ENCODE measurements at places on chromosomes 2 and 18.

GRCh38 chr2:231204581-231204980 is 6.2 kb downstream of the ARMC9 start:
- DNase-seq = no peak

DNA sequence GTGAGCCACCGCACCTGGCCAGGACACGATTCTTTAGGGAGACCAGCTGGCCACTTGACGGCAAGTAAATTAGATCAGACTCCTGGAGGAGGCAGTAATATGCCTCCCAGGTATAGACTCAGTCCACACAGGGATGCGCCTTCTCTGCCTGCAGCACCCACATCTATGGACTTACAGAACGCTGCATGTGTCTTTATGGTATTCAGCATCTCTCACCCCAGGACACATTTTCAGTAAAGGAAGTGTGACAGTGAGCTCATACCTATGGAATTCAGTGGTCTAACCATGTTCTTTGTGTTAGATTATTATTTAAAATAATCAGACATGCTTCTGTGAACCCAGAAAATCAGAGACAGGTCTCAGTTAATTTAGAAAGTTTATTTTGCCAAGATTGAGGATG is 5.9 kb upstream of the NARS1 start:
- no peak for DNase-seq

DNA sequence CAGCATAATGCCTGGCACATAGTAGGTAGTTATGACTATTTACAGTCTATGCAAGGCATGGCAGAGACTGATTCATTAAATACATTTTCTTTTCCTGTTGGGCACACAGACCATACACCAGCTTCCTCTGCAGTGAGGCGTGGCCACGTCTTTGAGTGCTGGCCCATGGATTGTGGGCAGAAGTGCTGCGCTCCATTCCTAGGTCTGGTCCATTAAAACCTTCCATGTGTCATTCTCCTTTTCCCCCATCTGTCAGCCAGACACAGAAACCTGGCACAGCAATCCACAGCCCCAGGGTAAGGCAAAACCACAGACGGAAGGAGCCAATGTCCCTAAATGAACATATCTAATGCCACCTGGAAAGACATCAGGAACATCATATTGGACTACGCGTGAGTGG is 141.9 kb downstream of the TTC32 start:
- DNase-seq = no peak

DNA sequence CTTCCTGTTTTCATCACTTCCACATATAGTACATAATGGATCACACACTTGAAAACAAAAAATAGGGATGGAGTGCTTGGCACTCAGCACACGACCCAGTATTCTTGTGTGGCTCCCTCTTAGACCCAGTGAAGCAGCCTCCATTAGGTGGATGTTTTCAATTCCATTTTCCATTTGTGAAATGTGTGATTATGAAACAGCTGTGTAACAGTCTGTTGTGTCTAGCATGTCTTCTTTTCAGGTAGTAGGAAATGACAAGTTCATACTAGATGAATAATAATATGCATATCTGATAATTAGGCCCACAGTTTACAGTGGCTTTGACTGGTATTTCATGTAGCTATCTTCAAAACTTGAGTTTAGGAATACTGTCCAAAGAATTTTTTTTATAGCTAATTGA is 35.5 kb downstream of the EML6 start:
- DNase-seq = no peak

GRCh38 chr2:96105994-96106715 is 10.2 kb downstream of the ADRA2B start:
- DNase-seq = no peak

DNA sequence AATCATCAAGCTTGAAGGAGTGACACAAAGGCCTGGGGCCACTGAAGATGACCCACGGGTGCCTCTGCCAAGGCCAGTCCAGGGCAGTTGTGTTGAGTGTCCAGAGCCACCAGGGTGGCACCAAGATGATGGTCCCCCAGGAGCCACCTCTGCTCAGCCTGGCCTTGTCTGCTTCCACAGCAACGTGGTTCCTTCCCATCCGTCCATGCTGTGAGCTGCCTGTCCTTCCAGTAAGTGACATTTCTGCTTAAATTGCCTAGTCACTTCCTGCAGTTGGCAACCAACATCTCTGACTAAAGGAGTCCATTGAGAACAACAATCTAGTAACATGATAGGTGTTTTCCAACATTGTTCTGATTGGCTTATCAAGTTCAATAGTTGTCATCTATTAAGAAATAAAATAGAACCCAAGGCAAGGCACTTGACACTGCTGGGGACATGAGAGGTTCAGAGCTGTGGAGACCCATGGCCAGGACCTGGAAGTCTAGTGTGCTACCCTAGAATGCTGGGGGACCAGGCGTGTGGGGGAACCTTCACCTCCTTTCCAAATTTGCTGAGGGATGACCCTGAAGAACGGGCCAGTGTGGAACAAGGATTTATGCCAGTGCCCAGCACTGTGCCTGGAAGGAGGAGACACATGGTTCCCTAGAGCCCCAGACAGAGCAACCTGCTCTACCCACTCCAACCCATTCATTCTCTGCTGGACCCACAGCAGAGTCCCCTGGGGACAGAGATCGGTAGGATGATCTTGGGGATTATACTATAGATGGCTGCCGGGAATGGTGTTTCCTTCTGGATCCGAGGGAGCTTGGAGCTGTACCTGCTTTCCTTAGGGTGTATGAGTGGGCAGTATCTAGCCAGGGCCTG is 98.9 kb upstream of the EPC2 start:
- DNase-seq = no peak

DNA sequence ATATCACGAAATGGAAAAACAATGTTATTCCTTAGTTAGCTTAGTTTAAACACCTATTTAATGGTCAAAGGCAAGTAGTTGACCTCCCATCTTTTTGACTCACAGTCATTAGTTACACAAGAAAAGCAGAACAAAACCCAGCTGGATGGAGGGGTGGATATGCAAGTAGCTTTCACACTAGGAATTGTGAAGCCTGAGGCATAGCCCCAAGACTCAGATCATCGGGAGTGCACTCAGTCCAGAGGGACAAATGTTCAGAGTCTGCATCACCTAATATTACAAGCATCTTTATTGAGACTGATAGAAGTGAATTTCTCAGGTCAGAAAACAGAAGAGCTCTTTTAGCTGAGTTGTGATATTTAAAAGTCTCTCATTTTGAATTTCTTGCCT is 15.5 kb upstream of the CPS1 start:
- no peak for DNase-seq

- no peak for DNase-seq
These were observed 219.4 kb downstream of the TMEM163 start for GRCh38 chr2:134499307-134499926.

DNA sequence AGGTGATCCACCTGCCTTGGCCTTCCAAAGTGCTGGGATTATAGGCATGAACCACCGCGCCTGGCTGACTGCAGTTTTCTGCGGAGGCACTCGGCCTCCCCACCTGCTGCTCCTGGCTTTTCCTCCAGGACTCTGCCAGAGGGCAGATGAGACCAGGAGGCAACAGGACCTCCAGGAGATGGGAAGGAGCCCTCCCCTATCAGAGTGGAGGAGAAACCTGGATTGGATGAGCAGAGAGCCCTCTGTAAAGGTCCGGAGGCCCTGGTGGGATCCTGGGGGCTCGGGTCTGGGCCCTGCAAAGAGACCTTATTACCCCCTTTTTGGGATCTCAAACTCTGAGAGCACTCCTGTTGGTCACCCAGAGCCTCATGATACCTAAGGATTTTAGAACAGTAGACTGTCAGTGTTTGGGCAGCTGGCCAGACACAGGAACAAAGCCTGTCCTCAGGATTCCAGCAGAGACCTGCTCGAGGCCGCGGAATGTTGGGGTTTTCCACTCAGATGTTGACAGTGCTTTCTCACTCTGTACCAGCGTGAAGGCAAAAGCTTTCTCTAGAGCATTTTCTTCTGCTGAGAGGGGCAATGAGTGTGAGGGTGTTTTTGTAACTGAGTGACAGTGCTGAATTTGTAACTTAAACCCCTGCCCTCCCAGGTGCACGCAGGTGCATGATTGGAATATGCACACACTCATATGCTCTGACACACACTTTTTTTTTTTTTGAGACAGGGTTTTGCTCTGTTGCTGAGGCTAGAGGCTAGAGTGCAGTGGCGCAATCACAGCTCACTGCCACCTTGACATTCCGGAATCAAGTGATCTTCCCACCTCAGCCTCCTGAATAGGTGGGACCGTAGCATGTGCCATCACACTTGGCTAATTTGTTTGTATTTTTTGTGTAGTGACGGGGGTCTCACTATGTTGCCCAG is 48.4 kb downstream of the NPPC start:
- DNase-seq = no peak

GRCh38 chr2:160408959-160409291 is 84.7 kb downstream of the RBMS1 start:
- no peak for DNase-seq

GRCh38 chr2:226300196-226300886 is 499.3 kb downstream of the IRS1 start:
- no peak for DNase-seq
